Lung (tissue), 17 donors: ENCODE measurements at places on chromosomes 13 and 19. TPM values are rescaled to one million over a fixed set of nuclear protein-coding genes. Genes with fewer than 3 reads are reported as not detected.

The LRP3 gene
- polyA plus RNA-seq: 12.9 TPM

The FUT2 gene
- polyA plus RNA-seq: 6.5 TPM

The CGB8 gene
- not detected for polyA plus RNA-seq

The COL4A2 gene
- polyA plus RNA-seq: 264 TPM

The ZNF763 gene
- 6.2 TPM for polyA plus RNA-seq

The FGF22 gene
- polyA plus RNA-seq: 0.10 TPM

The GPR183 gene
- 25.5 TPM for polyA plus RNA-seq

The AZU1 gene
- polyA plus RNA-seq: 6.7 TPM

The ZNF728 gene
- polyA plus RNA-seq: not detected

The HSPB6 gene
- 22.5 TPM for polyA plus RNA-seq

The ZNF667 gene
- 0.69 TPM for polyA plus RNA-seq

The PTPRH gene
- polyA plus RNA-seq: 0.22 TPM

The BCL3 gene
- 233 TPM for polyA plus RNA-seq

The CADM4 gene
- polyA plus RNA-seq: 8.7 TPM

The ZNF582 gene
- 2.5 TPM for polyA plus RNA-seq

The PSG3 gene
- not detected for polyA plus RNA-seq

The SSC5D gene
- polyA plus RNA-seq: 2.1 TPM

The ABHD13 gene
- 4.7 TPM for polyA plus RNA-seq

The CAPN12 gene
- 17.8 TPM for polyA plus RNA-seq

The SPC24 gene
- 1.3 TPM for polyA plus RNA-seq

The CHST8 gene
- polyA plus RNA-seq: 0.09 TPM

The OR7D2 gene
- polyA plus RNA-seq: 0.01 TPM

The NLRP9 gene
- polyA plus RNA-seq: not detected

The TRPM4 gene
- polyA plus RNA-seq: 24.9 TPM

The DAND5 gene
- 0.01 TPM for polyA plus RNA-seq

The TDRD3 gene
- polyA plus RNA-seq: 6.5 TPM

The RPL18A gene
- 1,929 TPM for polyA plus RNA-seq

The LGALS14 gene
- polyA plus RNA-seq: not detected

The ZNF223 gene
- 2.8 TPM for polyA plus RNA-seq
